SW480 (cell line): ENCODE measurements at places on chromosomes 5 and 9.

DNA sequence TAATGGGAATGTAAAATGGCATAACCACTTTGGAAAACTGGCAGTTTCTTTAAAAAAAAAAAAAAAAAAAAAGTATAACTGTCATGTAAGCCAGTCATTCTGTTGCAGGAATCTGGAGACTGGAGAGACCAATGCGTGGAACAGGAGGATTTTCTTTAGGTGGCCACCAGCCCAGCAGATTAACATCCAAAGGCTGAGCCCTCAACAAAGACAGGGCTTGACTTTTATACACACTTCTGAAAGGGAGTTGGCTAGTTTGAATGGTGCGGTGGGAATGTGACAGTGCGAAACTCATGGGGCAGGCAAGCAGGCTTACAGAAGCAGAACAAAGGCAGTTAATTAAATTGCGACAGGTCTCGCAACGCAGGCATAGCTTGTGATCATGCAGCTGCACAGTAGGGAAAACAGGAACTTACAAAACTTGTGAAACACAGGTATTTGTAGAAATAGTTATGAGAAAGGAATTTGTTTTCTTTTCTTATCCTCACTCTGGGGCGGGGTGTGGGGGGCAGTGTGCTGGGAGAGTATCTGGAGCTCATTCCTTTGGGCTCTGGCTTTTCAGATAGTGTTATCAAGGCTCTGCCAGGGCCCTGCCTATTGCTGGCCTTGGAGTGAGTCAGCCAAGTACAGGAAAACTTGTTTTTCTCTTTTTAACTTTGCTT lies 12.0 kb downstream of the UIMC1 start:
- no peak for DNase-seq

GRCh38 chr5:61274511-61274911 lies 57.5 kb upstream of the ZSWIM6 start:
- DNase-seq = no peak

- DNase-seq = no peak
Measured at GRCh38 chr5:104494083-104494482, 931.5 kb upstream of the NUDT12 start.

DNA sequence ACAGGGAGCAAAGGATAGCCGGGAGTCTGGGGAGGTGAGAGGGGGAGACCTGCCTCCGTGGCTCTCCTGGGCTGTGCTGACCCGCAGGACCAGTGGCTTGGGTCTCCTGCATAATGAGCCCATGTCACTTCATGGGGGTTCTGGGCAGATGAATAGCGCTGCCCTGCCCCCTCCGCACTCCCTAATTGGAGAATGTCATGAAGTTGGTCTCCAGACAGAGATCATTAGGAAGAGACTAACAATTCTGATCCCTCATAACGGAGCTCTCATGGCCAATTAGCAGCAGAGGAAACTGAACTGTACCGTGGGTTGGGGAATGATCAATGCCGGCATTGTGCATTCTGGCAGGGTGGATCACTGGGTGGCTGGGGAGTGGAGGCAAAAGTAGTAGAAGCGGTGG lies 186.1 kb downstream of the FSTL4 start:
- DNase-seq = no peak

GRCh38 chr5:14213813-14214585 lies 70.9 kb downstream of the TRIO start:
- peak; percentile 51 for DNase-seq

DNA sequence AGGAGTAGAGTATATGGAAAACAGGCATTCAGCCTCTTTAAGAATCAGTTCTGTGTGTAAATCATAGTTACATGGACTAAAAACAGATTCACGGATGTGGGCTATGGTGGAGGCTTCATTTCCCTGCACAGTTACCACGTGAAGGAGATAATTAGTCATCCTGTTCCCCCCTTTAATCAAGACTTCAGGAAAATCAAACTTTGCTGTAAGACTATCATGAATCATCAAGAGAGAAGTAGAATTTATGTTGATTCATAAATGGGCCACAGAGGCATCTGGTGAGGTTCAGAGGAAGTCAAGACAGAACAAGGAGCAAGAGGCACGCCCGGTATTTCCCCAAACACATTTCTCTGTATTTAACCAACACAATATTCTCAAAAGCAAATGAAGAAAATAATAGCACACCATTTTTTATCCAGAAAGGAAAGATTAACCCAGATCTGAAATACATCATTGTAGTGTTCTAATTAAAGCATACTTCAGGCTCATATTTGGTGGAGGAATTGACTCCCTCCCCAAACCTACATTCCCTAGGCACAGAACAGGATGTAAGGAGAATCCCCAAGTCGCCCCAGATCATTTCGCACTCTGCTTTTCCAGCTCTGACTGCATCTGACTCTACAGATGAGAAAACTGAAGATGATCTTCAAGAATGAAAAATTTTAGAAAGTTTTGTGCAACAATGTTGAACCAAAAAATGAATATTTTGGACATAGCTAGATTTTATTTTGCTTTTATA lies 175.8 kb upstream of the GAS1 start:
- DNase-seq = no peak

- no peak for DNase-seq
Measured at GRCh38 chr5:141477815-141478214, 2.0 kb downstream of the PCDHGC3 start.

DNA sequence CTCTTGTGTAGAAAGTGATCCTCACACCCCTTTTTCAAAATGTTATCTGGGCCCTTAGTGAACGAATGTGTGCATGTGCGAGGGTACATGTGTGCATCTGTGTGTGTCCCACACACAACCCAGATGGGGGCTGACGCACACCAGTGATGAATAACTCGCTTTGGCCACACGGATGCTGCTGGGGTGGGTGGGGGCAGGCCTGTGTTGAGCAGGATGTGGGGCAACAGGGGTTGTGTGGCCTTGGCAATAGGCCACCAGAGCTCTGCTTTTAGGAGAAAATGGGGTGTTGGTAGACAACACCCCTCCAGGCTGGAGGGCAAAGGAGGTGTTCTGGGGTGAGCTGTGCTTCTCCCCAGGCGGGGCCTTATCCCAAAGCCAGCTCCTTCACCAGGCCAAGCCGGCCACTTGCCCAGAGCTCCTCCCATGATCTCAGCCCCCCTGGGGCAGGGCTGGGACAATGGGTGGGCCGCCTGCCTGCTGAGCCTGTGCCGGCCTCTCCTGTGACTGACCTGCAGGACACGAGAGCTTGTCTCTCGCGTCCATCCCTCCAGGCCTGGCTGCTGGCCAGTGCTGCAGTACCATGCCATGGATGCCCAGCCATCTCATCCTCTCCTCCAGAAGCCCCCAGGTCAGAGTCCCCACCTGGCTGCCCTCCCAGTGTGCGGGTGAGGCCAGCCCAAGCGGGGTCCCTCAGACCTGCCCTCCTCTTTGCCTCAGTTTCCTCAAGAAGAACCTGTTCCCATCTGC lies 1.7 kb downstream of the DBN1 start:
- DNase-seq = no peak

DNA sequence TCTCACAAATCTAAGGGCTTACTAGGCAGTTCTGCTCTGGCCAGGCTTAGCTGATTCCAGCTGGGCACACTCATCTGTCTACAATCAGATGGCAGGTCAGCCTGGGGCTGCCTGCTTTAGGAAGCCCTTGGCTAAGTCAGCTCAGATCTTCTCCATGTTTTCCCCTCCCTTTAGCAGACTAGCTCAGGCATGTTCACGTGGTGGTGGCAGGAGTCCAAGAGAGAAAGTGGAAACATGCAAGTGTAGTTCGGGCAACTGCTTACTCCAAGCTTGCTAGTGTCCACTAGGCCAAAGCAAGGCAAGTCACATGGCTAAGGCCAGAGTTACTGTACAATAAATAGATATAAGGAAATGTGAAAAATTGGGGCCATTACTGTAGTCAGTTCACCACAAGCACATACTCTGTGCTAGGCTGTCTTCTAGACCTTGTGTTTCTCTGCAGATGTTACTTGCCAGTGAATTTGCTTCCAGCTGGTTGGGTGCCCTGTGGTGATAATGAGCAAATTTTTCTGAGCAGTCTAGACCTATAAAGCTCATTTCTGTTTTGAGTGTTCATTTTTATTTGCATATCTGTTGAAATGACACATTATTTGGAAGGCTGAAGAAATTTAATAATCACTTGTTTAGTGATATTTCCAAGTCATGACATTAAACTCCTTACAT lies 38.3 kb downstream of the RECK start:
- no peak for DNase-seq
